MG63 (cell line): ENCODE measurements at places on chromosomes 2 and 18.

- no peak for DNase-seq
Observed at GRCh38 chr2:211599146-211599545, 939.5 kb downstream of the ERBB4 start.

DNA sequence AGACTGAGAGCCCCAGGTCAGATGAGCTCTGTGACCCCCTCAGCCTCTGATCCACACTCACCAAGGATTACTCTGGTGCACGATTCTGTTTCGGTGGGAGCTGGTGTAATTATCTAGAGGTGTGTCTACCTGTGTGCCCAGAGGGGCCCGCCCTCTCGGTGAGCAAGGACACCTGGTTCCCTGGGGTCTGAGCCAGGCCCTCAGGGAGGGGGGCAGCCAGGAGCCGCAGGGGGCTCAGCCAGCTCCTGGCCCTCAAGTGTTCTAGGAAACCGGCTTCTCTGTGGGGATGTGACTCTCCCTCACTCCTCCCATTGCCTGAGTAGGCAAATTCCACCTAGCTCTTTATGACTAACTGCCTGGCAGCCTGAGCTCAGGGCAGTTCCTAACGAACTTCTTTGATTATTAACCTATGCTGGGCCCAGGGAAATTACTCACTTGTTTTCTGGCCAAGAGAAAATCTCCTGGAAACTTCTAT, 17.4 kb downstream of the AGAP1 start:
- peak; percentile 87 for DNase-seq

DNA sequence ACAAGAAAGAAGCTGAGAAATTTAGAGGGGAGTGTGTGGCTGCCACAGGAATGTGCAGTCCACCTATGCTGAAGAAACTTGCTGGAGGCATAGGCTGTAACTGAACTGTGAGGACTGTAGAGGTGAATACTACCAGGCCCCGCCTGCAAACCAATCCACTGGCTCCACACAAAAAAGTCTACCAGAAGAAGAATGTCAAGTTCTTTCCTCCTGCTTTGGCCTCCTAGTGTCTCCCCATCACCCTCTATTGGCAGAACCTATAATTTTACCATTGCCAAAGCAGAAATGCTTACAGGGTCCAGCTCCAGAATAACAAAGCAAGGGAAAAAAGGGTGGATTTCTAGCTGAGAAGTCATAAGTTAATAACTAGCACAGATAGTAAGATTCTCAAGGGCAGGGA, 5.9 kb upstream of the ATP5MC3 start:
- DNase-seq = no peak

- no peak for DNase-seq
Observed at GRCh38 chr2:175734686-175735085, 267.4 kb downstream of the LNPK start.

DNA sequence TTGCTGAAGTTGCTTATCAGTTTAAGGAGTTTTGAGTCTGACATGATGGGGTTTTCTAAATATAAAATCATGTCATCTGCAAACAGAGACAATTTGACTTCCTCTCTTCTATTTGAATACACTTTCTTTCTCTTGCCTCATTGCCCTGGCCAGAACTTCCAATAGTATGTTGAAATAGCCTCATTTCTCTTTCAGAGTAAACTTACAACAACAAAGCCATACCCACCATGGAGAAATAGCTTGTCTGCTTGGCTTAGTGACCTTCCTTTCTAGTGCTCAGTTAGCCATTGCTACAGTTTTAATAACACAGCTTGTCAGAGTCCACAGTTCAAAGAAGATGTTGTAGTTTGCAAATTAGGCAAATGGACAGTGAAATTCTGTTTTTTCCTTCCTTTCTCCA, 228.0 kb downstream of the ETAA1 start:
- no peak for DNase-seq

- no peak for DNase-seq
Observed at GRCh38 chr2:86302320-86302719, 35.1 kb downstream of the REEP1 start.
